Right ventricle myocardium inferior (tissue), 1 donor: ENCODE measurements at places on chromosomes 1 and 21. TPM values are rescaled to one million over a fixed set of nuclear protein-coding genes. Genes with fewer than 3 reads are reported as not detected.

AMPD1 gene
- total RNA-seq = not detected

C1orf87 gene
- not detected for total RNA-seq

OR2T5 gene
- total RNA-seq = not detected

CASQ2 gene
- total RNA-seq = 912 TPM

ADAM15 gene
- 101 TPM for total RNA-seq

PTPRF gene
- 7.7 TPM for total RNA-seq

CSF3R gene
- 5.8 TPM for total RNA-seq

ITPKB gene
- 24.8 TPM for total RNA-seq

TRIM17 gene
- 0.38 TPM for total RNA-seq

OR2T6 gene
- not detected for total RNA-seq

MIXL1 gene
- not detected for total RNA-seq

NUF2 gene
- total RNA-seq = 0.89 TPM

MYOM3 gene
- total RNA-seq = 403 TPM

FPGT gene
- 11.6 TPM for total RNA-seq

TNFSF18 gene
- total RNA-seq = not detected

C1orf116 gene
- 1.2 TPM for total RNA-seq

TIAM1 gene
- total RNA-seq = 3.8 TPM

PTGS2 gene
- total RNA-seq = 0.32 TPM

CADM3 gene
- total RNA-seq = 6.4 TPM

ANXA9 gene
- not detected for total RNA-seq

TNFRSF8 gene
- 0.92 TPM for total RNA-seq

ERICH3 gene
- not detected for total RNA-seq

TDRD10 gene
- 2.2 TPM for total RNA-seq

BCAN gene
- 0.35 TPM for total RNA-seq

MTFR1L gene
- total RNA-seq = 206 TPM

SOAT1 gene
- total RNA-seq = 10.4 TPM

AUNIP gene
- not detected for total RNA-seq

CFAP45 gene
- total RNA-seq = 1.0 TPM

PLXNA2 gene
- total RNA-seq = 15.3 TPM
